ENCODE measurements at places on chromosomes 7 and 10.

- no peak for DNase-seq
These were observed 135.7 kb downstream of the PDE1C start for GRCh38 chr7:31934551-31934950.

DNA sequence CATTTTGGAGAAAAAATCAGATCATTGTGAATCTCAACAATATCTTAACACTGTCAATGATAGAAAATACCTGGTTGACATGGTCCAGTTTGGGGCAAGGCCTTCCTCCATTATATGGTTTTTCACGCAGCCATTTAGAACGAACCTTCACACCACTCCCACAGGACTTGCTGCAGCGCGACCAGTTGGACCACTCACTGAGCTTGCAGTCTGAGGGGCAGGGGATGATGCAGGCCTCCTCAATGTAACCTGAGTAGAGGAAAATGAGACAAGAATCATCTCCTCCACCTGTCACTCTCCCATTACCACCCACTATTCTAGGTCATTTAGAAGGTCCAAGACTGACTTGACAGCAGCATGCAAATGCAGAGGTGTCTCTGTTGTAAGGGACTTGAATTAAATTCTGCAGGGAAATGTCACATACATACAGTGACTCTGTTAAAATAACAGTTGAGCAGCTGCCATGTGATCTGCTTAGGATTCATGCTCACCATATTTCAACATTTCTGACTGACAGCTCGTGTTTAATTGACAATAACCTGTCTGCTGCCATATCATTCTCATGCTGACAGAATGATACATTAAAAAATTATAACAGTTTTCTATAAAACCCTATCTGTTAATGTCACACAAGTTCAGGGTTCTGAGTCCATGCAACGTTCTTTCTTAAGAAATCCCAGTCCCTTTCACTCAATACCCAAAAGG, 403.0 kb downstream of the THSD7A start:
- DNase-seq = no peak

DNA sequence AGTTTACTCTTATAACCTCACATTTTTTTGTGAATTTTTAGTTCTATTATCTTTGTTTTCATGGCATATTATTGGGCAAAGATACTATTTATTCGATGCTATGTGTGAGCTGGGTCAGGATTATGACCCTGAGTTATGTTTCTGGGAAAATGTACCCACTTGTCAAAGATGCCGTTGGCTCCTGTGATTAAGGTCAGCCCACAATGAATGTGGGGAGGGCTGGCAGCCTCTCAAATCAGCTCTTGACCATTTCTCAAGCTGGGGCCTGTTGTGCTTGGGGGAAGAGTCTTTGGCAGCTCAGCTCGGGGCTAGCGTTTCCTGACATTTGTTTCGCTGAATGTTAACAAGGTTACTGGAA, 97.5 kb downstream of the TCF7L2 start:
- no peak for DNase-seq

DNA sequence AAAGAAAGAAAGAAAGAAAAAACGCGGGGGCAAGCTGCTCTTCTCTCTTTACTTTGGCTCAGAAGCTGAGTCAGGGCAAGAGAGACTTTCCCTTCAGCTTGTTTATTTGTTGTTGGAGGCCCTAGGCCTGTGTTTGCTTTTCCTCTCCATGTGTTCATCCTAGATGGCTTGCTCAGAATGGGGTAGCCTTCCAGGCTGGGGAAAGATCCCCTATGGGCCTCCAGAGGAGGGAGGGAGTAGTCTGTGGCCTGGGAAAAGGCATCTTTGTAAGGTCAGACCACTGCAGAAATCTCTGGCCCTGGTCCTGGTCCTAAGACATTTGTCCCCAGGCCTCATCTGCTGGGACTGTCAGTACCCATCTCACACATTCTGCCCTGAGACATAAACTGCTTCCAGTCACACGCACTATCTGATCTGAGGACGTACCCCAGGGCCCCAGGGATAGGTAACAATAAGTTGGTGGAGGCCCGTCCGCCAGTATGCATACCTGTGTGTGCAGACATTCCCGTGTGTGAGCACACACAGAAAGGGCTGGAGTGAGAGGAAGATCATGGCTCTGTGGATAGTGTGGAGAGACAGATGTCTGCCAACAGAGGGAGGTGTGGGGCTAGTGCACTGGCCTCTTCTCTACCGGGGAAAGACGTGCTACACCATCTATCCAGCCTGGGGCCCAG, 4.9 kb upstream of the SCD start:
- DNase-seq = peak; percentile 15

DNA sequence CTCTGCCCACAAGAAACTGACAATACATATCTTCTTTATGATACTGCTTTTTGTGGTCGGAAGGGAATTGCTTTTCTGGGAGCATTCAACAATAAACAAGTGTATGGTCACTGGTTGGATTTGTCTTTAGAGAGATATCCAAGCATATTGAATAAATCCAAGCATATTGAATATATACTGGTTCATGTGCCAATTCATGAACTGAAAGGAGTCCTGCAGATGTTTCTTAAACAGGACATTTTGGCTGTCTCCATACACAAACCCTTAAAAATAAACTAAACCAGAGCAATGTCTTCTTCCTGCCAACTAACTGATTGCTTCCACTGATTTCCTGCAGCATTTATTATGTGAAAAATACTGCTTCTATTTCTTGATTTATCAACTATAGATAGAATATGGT, 173.9 kb downstream of the FOXP2 start:
- no peak for DNase-seq

DNA sequence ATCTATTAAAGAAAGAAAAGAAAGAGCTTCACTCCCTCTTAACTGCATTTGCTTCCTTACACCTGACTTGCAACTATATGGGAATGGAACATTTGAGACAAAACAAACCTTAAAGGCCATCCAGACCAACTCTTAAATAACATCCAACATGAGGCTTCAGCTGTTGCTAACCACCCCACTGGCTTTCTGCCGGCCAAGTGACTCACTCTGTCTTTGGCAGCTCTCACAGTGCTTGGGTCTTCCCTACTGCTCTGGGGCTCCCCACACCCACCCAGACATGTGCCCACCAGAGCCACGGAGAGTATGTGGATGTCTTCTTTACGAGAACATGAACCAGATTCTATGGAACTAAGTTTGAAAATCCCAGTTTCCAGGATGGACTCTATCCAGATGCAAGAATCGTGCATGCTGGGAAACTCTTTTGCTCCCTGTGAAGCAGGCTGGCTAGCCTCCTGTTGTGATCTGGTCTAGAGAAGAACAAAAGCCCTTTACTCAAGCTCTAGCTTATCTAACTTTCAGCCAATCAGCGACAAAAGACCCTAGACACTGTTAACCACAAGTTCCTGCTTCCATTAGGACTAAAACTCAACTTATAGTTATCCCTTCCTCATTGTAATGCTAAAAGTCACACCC, 245.7 kb downstream of the TCERG1L start:
- no peak for DNase-seq

DNA sequence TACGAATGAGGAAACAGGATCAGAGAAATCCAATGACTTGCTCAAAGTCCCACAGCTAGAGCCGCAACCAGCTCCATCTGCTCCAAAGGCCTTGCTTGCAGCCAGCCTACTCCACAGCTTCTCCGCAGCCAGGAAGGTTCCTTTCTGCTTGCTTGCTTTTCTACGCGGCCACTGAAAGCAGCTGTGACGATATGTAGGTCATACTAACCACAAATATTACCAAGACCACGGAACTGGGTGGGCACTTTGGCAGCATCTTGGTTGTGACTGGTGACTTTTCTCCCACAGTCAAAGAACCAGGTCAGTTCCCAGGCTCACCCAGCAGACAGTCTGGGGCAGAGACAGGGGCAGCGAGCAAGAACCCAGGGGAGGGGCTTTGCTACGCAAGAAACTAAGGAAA, 86.4 kb downstream of the FAM53B start:
- no peak for DNase-seq

DNA sequence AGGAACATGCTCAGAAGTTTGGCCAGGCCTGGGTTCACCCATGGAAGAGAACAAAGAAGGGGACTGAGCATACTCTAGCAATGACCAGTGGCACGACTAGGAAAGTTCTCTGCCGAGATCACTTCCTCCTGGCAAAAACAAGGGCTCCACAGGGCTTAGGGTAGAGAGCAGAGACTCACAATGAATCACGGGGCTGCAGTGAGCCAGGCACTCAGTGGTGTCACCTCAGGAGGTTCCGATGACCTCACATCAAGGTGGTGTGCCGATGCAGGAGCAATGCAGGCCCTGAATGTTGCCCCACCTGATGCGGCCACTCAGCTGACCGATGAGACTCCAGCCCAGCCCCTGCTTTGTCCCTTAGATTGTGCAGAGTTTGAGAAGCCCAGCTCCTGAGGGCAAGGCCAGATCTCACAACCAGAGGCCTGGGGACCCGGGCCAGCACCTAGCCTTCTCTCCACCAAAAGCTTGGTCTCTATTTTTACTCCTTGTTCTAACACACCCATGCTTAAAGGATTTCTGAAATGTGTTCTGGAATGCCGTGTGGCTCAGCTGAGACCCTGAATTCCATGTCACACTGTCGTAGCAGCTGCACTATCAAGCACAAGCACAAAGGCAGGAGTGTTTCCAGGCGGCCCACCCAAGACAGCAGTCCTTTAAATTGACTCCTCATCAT, 60.9 kb downstream of the COBL start:
- DNase-seq = no peak

- DNase-seq = no peak
These were observed 666 bp upstream of the MAP3K8 start for GRCh38 chr10:30433306-30433729.

GRCh38 chr10:82409671-82410070, 534.7 kb downstream of the NRG3 start:
- DNase-seq = no peak

DNA sequence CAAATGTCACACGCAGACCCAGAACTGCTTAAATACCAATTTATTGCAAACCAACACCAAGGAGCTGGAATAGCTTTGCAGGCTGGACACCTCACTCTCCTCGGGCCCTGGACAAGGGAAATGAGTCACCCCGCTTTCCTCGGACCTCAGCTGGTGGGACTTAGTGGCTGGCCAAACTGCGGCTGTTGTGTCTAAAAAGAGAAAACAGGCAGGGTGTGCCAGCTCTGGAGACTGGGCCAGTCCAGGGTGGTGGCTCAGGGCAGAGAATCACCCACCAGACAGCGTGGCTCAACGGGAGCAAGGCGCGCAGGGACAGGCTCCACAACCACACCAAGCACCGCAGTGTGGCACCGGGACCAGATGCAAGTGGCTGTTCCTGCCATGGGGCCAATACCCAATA, 58.2 kb upstream of the CAMK2B start:
- DNase-seq = no peak
